ENCODE measurements at places on chromosomes 16 and 17.

- DNase-seq: no peak
Observed at GRCh38 chr16:48614759-48615158, 4.8 kb upstream of the N4BP1 start.

- no peak for DNase-seq
Observed at GRCh38 chr17:74739227-74739831, 2.3 kb downstream of the RAB37 start.

- no peak for DNase-seq
Observed at GRCh38 chr16:49472598-49472997, 99.0 kb downstream of the C16orf78 start.

DNA sequence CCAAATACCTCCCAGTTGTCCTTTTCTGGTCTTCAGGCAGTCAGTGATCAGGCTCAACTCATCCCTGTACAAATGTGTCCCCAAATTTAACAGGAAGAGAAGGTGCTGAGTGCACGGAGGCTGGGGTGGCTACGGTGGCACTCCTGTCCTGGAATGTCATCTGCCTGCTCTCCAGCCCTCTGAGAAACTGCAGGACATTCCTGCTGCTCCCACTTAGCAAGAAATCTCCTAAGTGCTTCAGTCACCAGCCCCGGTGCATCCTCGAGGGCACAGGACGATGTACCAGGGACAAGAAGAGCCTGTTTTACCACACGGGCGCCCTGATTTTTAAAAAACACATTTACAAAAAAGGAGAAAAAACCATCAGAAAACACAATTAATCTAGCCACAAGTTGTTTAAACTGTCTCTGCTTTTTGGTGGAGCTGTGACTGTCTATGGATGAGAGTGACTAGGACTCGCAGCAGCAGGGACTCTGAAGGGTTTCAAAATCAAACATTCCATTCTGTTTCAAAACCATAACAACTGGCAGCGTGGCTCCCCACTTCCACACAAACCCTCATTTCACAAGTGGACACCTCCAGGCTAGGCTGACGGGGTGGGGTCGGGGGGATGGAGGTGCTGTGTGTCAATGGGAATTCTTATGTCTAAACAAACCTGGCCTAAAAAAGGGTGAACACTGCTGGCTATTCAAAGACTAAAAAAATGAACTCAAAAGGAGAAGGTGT lies 65.3 kb upstream of the CNEP1R1 start:
- DNase-seq: no peak

DNA sequence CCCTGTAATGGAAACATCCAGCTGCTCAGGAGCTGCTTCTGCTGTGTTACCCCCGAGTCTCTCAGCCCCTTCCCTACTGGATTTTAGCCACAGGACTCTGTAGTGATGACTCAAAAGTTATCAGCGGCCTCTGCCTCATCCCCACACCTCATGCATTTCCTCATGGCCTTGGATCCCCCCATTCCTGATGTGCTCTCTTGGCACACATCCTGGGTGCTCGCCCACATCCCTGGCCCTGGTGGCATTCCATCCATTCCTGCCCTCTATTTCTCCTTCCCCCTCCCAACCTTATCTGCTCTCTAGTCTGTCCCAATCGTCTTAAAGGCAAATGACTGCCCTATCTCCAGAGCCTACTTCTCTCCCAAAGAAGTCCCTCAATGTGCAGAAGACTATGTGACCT lies 24.6 kb downstream of the MARF1 start:
- DNase-seq: no peak

GRCh38 chr16:10984509-10984908 lies 40.1 kb downstream of the CLEC16A start:
- no peak for DNase-seq

- DNase-seq: no peak
Observed at GRCh38 chr16:17988839-17989238, 347.7 kb downstream of the NPIPA8 start.

GRCh38 chr17:47889734-47890529 lies 6.1 kb upstream of the SP2 start:
- peak; percentile 79 for DNase-seq

DNA sequence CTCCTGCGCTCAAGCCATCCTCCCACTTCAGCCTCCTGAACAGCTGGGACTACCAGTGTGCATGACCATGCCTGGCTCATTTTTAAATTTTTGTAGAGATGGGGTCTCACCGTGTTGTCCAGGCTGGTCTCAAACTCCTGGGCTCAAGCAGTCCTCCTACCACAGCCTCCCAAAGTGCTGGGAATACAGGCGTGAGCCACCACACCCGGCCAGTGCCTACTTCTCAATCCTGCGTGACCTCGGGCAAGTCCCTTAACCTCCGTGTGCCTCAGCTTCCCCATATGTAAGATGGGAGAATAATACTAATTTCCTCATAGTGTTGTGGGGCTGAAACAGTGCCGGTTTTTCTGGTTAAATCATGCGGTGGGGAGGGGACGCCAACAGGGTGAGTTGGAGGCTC lies 143.5 kb upstream of the CIBAR2 start:
- no peak for DNase-seq

DNA sequence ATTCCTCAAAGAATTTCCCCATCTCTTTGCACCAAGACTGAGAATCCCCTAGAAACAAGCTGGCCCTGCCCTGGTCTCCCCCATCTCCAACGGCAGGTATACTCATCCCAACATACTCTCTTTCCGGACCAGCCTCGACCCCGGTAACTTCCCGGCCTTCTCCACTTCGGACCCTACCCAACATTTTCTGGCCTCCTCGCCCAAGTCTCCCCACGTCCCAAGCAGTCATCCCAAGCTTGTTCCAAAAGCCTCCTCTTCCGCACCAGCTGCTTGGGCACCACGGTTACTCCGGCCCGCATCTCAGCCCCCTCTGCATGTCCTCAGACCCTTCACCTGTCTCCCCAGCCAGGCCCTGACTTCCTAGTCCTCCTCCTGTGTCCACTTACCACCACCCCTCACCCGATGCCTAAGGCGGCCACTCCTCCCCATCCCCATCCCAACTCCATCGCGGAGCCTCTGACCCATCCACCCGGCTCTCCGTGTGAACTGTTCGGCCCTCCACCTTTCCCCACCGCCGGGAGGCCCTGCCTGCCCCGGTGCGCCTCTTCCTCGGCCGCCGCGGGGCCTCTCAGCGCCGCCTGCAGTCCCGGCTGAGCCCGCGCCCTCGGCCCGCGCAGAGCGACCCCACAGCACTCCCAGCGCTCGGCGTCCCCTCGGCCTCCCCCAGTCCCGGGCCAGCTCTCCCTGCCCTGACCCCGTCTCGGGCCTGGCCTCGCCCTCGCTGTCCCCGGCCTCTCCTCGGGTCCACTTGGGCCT lies 994 bp downstream of the PITPNA start:
- DNase-seq: no peak

DNA sequence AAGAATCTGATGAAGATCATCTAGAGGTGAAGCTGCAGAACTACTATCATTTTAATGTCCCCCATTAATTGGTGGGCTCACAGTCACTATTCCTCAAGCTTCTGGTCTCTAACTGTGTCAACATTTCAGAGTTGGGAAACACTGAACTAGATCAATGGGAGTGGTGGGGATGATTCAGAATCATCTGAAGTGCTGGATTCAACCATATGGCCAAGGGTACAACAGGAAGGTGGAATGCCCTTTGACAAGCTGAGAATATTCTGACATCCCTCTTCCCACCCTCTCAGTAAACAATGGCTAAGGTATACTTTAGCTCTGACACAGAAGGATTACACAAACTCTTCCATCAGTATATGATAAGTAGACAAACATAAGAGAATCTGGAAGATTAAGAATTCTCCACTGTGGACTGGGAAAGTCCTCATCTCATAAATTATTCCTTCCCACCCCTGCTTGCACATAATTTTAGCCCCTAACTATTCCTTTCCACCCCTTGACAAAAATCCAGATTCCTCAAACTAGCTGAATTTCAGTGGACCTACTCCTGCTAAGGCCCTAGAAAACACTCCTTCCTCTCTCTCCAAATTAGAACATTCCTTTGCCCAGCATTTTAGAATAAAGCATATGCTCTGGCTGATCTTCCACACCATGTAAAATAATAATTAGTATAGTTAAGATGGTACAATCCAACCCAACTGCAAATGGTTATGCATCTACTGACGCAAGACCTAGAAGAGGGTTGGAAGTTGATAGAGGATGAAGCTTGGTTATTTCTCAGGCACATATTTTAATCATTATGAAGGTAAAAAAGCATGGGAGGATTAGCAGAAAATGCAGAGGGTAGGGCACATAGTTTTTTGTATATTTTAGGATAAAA lies 16.3 kb upstream of the RFFL start:
- no peak for DNase-seq

- no peak for DNase-seq
Observed at GRCh38 chr16:16857603-16858283, 478.8 kb downstream of the NPIPA7 start.

- DNase-seq: no peak
Observed at GRCh38 chr17:75048249-75048878, 1.3 kb downstream of the KCTD2 start.

DNA sequence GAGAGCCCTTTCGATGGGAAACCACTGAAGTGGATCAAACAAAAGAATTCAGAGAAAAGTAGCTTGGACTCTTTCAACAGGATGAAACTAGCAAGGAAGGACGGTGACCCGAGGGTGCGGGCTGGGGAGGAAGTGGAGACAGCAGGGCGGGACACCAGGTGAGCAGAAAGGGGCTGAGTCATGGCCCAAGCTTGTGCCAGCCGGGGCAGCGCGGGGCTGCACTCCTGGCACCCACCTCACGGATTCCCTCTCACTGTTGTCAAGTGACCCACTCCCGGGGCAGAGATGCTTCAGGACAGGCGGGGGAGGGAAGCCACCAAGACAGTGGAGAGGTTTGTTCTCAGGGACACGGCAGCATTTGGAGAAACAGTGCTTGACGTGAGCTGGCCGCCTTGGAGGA lies 10.7 kb upstream of the RNF222 start:
- no peak for DNase-seq

GRCh38 chr17:34579017-34579946 lies at the start of gene TMEM132E:
TSS of gene TMEM132E (plus strand) at chr17:34579582. CDS start at chr17:34581077, 1,495 bp downstream.
- DNase-seq: no peak

DNA sequence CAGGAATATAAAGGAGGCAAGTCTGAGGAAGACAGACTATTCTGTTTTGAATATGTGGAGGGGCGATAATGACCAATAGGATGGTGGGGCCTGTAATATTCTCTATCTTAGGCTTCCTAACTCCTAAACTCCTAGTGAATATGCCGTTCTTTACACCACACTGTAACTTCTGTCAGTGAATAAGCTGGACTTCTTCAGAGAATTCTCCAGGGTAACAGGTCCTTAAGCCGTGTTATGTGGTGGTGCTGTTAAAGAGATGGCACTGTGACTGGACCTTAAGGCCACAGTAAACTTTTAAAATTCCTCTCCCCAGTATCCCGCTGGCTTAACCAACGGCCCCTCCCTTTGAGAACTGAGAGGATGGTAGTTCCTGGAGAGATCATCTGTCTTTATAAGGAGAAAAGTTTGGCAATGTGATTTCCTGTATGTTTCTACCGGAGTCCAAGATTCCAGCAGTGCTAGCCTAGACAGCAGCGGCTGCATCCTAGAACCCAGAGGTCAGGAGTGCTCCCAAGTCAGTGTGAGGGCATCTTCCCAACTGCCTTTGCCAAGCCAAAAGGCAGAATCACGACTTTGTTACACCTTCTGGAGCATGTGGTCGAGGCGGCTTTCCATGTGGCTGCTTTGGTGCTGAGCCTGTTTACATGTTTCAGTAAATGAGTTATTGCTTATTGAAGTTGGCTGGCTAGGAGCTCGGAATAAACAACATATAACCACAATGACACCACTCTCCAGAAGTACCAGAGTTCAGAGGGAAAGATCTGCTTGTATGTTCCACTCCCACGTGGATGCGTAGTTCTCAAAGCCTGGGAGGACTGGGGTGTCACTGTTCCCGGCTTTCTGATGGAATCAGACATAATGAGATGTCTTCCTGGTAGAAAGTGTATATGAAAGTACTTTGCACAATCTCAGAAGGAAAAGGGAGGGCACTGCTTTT lies 41.0 kb downstream of the TUBD1 start:
- DNase-seq: no peak

DNA sequence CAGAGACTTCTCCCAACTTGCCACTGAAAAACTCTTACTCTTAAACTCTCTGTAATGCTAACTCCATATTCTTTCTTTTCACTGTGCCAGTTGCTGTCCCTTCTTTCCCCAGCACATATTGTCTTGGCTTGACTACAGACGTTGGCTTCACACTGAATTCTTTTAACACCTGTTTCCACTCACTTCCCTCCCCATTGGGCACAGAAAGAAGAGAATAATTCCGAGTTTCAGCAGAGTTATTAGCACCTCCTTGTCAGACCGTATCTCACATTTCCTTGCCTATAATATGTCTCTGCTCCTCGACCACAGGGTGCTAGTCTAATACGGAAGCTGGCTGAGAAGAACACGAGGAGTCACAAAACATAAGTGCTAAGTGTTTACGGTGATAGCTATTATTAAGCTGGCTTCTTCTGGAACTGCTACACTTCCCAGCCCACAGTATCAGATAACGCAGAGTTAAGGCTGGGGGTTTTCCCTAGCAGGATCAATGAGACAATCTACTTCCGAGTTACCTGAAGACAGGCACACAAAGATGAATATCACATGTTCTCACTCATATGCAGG lies 188.5 kb upstream of the CDH8 start:
- DNase-seq: no peak

DNA sequence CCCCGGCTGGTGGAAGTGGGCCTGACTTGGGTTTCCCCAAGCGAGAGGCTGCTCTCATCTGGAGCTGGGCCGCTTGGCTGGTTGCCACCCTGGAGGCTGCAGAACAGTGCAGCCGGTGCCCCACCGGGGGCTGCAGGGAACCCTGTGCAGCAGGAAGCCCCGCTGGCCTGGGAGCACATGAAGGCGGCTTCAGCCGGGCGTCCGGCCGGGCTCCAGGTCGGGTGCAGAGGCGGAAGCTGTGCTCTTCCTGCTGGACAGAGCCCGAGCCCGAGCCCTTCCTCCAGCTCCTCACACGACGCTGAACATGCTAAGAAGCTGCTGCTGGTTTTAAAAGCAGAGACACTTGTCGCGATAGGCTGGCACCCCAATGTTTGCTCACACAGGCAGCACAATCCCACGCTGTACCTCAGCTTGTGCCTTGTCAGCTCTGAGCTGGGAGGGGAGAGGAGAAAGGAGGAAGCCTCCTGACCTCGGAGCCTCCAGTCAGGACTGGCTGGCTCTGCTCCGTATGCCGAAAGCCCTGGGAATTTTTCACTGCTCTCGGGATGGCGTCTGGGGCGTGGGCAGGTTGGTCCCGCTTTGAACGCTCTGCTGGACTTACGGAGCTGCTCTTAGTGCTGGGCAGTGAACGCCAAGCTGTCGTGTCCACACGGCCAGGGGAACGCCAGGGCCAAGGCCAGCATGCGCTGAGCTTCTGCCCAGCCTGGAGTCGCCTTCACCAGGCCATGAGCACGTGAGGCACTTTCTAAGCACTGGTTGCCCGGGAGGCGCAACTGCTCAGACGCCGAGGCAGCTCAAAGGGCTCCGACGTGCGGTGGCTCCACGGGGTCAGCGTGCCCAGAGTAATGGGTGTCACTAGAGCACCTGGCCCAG lies 8.8 kb downstream of the CDK5R1 start:
- DNase-seq: no peak

- no peak for DNase-seq
Observed at GRCh38 chr16:69469807-69470561, 45.6 kb downstream of the CYB5B start.

GRCh38 chr16:17261197-17261858 lies 209.4 kb downstream of the XYLT1 start:
- no peak for DNase-seq

Data from stimulated activated CD8-positive, alpha-beta memory T cell treated with anti-CD3 and anti-CD28 coated beads, Interleukin-4, amount 100 ng/mL, for 4 hours (primary cell).